Renal pelvis (tissue), 12 donors: ENCODE measurements at places on chromosomes 12 and 14.

DNA sequence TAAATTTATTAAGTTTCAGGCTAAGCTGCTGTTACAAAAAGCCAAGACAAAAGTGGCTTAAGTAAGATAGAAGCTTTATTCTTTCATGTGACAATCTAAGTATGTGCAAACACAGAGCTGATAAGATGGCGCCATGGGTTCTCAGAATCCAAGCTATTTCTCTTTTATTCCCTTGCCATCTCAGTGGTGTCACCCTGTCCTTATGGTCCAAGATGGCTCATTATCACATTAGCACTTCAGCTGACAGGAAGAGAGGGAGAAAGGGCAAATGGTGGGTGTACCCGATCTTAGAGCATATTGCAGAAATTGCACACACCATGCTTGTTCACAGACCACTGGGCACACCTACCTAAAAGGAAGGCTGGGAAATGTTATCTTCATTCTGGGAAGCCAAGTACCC is 211.7 kb downstream of the TMTC2 start:
- no peak for DNase-seq

DNA sequence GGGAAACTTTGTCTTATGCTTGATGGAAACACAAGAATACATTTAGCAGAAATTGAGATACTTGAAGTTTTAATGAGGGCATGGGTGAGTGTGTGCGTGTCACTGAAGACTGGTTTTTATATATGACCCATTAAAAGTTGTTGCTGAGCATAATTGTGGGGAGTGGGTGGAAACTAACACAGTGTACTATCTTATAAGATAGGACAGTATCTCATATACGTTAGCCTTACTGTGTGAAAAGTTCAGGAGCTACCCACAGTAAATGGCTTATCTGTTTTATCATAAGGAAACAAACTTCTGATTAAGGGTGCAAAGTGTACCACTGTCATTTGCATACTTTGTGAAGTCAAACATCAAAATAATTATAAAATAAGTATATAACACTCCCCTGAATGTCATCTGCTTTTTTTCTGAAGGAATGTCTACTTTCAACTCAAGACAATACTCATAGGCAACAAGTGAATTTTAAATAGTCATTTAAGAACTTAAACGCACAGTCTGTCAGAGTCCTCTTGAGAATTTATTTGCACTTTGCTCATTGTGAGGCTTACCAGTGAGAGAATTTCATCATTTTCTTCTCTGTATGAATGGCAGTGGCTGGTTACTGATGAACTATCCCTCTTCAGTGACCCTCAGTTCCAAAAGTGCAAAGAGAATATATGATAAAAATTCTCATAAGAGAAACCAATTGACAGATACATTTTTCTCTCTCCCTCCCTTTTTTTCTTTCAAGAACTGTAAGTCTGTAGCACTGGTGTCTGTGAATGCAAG is 4.2 kb downstream of the PDE3A start:
- no peak for DNase-seq

- no peak for DNase-seq
Observed at GRCh38 chr14:99971941-99972747, 93.1 kb upstream of the EVL start.

- no peak for DNase-seq
Observed at GRCh38 chr12:131121705-131122405, 168.1 kb downstream of the ADGRD1 start.

DNA sequence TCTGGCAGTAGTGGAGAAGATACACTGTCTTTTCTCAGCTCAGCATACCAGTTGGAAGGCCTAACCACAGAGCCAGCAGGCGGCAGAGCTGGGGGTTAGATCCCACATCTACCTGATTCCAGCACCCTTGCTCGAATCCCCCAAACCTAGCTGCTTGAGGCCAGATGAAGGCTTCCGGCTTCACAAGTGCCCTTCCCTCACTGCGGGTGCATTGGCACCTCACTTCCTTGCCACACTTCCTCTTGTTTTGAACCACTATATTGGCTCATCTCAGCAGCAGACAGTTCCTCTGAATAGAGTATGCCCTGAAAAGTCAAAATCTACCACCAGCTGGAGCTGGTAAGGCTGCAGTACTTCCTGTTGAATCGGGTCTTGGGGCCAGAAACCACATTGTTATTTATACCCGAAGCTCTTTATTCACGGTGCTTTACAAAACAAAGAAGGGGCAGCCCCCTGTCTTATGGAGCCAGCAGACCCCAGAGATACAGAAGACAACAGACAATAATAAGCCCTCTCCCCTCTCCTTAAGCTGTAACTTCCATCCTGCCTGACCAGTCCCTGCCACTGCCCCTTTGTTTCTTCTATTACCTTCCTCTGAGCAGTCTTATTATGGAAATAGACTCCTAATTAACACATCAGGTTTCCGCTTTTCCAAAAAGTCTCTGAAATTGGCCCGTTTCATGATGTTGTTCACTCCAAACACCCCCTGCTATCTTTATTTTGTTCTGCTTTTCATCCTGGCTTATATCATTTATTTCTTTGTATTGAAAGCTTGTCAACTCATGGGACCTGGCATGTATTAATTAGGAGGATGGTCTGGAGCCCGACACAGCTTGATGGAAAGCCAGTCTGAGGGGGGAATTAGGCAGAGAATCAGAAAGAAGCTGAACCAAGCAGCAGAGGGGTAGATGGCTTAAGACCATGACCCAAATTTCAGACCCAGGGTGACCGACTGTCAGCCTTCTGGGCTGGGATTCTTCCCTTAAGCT is 233.5 kb downstream of the EFCAB11 start:
- no peak for DNase-seq

DNA sequence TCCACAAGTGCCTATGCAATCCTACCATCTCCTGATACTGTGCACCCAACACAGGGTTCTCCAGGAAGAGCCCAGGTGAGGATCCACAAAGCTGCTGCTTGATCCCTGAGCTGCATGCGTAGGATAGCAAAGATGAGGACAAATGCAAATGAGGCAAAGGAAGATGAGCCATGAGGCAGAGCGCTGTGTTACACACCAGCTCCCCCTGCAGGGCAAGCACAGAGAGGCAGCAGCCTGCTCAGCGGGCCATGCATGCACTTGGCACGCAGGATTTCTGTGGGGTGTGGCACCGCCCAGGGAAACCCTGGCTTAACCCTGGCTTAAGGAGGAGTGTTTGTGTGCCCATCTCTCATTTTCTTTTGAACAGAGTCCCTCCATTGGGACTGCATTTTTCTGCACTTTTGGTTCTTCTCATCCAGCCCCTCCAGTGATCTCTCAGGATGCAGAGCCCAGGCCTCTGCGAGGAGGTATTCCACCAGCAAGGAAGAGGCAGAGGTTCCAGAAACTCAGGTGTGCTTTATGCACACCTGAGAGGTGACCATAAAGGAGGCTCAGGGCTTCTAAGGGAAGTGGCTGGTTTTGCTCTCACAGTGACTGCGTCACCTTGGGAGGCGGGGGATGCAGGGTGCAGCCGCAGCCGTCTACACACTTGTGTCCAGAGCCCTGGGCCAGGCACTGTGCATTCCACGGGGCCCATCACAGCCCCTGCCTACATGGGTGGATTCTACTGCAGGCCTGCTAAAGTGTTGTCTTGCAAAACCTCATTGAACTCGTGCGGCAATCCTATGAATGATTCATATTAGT is 973.3 kb upstream of the TMEM132C start:
- no peak for DNase-seq

DNA sequence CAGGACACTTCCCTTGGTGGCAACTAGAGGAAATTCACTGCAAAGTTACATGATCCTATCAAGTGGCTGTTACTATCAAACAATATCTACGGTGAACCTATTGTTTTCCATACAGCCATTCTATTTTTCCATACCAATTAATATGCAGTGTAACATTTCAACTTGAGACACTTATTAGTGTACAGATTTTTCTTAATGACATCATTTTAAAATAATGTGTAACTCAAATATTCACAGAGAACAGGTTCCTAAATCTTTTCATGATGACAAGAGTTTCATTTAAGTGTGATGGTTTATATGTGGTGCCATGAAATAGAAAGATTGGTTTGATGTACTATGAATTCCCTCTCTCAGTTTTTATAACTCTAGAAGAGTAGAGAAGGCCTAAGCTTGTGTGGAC is 291.2 kb upstream of the SOX5 start:
- DNase-seq, result no peak

DNA sequence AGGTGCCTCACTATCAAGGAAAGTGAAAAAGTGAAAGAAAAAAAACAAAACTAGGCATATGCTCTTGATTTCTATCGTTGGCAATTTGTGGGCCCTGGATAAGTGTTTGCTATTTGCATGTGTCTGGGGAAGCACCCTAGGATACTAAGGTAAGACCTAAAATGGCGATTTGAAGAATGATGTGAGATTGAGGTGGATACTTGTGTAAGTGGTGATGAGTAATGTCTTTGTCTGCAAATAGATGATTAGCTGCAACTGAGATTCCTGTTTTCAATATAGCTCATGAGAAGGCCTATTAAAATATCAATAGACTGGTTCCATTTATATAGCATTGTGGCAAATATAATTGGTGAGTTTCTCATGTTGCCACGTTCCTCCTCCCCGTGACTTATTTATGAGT is 261.7 kb downstream of the NEDD1 start:
- no peak for DNase-seq

DNA sequence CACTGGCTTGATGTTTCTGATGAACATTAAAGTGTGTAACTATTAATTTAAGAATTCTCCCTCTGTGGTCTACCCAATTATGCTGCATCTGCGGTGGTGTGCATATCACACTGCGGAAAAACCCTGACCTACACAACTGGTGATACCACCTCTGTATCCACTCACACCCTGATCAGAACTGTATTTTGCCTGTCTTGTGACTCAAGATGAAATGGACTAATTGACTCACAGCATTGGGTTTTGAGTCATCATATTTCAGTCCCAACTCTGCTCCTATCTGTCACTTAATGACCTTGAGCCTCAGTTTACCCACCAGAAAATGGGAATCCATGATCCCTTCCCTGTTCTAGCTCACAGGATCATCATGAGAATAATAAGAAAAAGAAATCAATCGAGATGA is 65.6 kb downstream of the NUAK1 start:
- no peak for DNase-seq

DNA sequence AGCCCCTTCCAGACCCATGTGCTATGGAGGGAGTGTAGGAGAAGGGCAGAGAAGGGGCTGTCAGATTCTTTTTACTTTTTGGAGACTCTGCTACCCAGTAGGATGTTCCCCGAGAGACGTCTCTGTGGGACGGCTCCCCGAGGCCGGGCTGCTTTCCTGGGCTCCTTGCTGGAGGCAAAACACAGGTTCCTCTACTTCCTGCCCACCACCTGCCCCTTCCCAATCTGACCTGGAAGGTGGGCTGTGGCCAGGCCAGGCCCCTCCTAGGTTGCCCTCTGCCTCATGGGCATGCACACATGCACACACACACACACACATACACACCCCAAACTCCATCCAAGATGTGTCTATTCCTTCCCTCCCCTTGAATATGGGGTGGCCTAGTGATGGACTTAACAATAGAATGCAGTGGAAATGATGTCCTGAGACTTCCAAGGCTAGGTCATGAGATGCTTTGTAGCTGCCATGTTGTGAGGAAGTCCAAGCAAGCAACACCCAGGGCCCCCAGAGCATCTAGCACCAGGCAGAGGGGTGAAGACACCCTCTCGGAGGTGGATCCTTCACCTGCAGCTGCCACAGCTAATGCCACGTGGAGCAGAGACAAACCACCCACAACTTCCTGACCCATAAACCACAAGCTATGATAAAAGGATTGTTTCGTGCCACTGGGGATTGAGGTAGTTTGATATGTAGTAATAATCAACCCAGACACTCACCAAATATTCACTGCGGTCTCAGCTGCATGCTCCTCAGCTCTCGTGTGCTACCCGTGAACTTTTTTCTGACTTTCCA is 1.6 kb upstream of the ASB2 start:
- no peak for DNase-seq

- no peak for DNase-seq
Observed at GRCh38 chr14:96987086-96987474, 189.9 kb downstream of the VRK1 start.

DNA sequence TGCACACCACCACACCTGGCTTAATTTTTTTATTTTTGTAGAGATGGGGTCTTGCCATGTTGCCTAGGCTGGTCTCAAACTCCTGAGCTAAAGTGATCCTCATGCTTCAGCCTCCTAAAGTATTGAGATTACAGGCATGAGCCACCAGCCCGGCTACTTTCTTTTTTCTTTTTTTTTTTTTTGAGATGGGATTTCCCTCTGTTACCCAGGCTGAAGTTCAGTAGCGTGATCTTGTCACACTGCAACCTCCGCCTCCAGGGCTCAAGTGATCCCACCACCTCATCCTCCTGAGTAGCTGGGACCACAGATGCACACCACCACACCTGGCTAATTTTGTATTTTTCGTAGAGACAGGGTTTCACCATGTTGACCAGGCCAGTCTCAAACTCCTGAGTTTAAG is 51.1 kb downstream of the LIMA1 start:
- DNase-seq, result no peak

- DNase-seq, result no peak
Observed at GRCh38 chr12:68641138-68641537, 30.4 kb downstream of the RAP1B start.
